NCI-H226 (cell line): ENCODE measurements at places on chromosomes 11 and 22.

GRCh38 chr22:37976547-37976946 lies 7.8 kb downstream of the SOX10 start:
- DNase-seq = no peak

DNA sequence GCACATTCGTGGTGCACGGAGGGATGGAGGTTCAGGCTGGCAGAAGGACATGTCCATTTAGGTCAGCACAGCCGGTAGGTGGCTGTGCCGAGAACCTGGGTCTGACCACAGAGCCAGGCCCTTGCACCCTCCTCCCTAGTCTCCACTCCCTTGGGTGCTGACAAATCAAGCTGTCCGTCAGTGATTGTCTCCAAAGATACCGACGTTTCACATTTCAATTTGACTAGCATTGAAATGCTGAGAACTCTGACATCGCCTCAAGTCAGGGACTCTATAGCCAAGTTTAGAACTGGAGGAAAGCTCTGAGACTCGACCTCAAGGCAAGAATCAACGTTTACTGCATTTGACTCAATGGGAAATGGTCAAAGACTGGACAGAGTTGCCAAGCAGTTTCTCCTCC lies 1321.1 kb downstream of the TBC1D22A start:
- no peak for DNase-seq

- no peak for DNase-seq
These were observed 19.2 kb upstream of the TH start for GRCh38 chr11:2190657-2191471.

DNA sequence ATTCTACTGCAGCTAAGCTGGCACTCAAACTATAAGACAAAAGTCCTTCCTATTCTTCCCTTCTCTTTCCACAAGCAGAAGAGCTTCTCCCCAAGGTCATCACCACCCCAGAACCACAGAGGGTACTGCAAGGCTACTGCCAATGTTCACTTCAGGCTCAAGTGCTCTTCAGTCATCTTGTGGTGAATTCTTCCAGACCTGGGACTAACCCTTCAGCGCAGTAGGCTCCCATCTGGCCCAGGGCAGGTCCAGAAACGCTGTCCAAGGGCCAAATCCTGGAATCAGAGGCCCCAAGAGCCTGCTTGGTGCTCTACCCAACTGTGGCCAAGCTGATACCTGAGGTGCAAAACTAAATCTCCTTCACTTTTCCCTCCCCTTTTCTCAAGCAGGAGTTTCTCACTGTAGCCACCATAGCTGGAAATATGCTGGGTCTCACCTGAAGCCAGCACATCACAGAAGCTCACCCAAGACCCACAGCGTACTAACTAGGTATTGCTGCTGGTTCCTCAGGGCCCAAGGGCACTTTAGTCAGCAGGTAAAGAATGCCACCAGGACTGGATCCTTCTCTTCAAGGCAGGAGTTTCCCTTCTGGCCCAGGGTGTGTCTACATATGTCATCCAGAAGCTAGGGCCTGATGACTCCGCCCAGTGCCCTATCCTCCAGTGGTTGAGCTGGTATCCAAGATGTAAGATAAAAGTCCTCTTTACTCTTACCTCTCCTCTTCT lies 27.8 kb downstream of the FCHSD2 start:
- no peak for DNase-seq

DNA sequence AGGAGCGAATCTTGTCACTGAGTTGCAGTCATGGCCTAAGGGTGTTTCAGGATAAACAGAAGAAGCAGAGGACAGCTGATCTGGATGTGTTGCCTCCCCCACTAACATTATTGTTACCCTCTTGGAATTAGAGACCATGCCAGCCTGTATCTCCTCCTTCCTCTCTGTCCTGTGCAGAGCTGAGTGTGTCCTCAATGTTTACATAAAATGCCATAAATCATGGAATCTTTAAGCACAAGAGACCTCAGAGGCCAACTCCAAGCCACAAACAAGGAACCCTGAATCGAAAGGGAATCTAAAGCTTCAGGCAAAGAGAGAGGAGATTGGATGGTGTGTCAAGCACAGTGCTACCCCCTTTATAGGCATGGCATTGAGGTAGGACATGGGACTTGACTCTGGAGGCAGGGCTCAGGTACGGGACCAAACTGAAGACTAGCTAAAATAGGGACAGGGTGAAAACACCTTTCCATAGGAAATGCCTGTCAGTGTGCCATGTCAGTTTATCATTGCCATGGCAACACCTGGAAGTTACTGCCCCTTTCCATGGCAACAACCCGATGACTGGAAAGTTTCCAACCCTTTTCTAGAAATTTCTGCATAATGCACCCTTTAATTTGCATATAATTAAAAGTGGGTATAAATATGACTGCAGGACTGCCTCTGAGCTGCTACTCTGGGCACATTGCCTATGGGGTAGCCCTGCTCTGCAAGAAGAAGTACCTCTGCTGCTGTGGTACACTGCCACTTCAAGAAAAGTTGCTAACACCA lies 489.7 kb downstream of the MIAT start:
- DNase-seq = no peak

- no peak for DNase-seq
These were observed 95.2 kb upstream of the LDLRAD3 start for GRCh38 chr11:35848616-35849015.

DNA sequence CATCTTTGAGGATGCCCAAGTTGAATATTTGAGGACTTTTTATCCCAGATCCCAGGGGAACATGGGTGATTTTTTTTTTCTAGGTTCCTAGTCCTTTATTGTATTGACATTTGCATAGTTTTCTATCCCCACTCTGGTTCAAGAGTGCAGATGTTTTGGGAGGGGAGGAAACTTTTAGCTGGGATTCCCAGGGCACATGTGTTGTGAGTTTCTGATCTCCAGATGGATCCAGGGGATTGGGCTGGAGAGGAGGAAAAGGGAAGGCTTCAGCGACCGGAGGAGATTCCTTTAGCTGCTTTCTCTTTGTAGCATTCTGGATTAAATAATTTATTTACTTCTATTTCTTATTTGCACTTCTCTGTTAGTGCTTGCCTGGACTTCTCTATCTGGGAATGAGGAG lies 14.7 kb upstream of the SORL1-AS1 start:
- no peak for DNase-seq

- DNase-seq = no peak
These were observed 35.6 kb downstream of the ARL14EP start for GRCh38 chr11:30358536-30358935.

DNA sequence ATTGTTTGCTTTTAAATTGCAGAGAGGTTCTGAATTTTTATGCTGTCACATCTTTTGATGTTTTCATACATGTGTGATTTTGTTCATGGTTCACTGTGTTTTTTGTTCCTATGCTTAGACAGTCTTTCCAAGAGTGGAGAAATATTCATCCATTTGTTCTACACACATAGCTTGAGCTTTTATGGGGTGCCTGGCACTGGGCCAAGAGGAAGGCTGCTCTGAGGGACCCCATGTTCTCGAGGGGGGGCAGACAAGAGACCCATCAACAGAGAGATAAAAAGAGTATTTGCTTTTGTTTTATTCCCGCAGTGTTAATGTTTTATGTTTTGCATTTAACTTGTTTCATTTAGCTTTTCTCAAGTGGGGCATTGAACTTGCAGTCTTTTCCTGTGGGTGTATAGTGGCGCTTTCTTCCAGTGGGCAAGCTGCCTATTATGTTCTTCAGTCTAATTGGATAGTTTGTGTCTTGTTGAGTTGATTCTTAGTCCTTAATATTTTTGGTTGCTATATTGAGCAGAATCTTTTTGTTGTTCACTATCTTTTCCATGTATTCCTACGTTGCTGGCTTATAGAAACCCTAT lies 57.7 kb downstream of the CABIN1 start:
- no peak for DNase-seq

DNA sequence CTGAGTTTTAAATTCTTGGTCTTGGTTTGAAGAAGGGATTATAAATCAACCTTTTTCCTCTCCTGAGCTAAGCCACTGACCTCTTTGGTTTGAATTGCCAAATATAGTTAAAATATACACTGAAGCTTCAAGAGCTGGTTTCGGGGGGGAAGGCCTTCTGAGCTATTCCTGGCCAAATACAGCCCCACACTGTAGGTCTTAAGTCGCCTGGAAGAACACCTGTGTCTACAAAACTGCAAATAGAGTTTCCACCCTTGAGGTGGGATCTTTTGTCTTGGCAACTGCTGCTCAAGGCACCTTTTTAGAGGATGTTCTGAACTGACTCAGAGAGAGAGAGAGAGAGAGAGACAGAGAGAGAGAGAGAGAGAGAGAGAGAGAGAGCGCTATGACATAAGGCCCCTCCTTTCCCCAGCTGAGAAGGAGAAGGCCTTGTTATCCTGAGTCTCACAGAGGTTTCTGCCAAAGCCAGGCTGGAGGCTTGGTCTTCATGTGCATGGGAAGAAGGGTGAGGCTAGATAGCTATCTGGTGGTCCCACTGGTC lies 5.5 kb downstream of the ADM start:
- peak; percentile 36 for DNase-seq

DNA sequence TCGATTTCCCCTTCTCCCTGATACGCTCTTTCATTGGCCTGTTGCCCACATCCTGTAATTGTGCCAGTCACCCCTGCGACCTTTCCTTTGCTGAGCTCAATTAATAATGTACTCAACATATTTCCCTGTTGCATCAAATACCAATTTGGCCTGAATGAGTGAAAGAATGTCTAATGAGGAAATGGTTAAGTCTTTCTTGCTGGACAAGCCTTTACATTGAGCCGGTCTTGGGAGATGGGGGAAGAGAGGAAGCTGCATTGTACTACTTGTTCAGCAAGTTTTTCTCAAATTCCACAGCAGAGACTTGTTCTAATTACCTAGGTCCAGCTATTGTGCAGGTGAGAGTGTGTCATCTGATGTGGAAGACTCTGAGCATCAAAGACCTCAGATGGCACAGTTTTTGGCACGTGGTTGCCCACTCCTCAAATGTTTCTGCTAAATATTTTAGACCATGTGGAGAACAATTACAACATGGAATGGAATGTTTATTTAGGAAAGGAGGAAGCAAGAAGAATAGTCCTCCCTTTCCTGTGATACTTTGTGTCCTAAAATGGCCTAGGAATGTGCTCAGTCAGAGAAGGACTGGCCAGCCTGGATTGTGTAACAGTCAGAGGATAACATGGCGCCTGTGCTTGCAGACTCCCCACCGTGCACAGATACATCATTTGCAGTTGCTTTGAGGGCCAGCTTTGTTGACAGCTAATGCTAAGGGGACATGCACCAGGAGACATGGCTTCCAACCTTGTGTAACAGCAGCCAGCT lies 129.5 kb upstream of the E2F8 start:
- peak; percentile 24 for DNase-seq

DNA sequence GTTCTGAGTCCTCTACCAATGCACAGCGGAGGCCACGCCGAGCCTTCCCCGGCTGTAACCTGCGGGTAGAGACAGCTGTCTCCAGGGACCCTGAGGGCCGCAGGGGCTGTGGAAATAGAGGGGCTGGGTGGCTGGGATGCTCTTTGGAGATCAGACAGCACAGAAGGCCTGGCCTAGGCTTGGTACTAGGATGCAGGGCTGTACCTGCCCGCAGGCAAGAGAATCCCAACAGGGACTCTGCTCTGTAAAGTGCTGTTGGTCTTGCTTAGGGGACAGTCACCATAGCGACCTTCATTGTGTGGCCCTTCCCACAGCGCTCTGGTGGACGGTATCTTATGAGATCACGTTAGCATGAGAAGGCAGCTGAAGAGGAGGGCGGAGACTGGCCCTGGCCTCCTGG lies 11.3 kb upstream of the KCNJ5 start:
- DNase-seq = no peak

- DNase-seq = no peak
These were observed 15.1 kb downstream of the SCGB1A1 start for GRCh38 chr11:62433904-62434276.

DNA sequence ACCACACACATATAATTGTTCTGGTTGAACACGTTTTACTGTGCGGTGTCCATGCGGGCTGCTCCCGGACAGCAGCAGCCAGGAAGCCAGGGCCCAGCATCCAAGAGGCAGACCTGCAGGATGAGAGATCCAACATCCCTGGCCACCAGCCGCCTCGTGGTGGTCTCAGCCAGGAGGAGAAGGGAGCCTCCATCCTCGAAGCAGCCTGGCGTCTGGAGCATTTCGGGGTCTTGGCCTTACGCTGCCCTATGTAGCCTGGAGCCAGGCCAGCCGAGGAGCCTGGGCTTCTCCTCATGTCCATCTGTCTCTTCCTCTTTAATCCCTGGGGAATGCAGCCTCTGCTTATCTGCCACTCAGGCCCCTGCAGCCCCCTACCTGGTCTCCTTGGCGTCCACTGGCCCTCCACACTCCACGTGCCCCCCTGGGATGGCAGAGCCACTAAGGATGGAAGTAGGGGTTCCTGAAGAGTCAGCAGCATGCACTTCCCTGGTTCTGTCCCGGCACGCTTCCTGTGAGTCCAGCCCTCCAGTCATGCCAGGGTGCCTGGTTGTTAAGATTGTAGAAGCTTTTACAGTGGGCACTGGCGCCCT lies 253.2 kb downstream of the TBC1D22A start:
- DNase-seq = no peak

GRCh38 chr22:43880541-43880991 lies 11.2 kb downstream of the PNPLA5 start:
- DNase-seq = no peak

DNA sequence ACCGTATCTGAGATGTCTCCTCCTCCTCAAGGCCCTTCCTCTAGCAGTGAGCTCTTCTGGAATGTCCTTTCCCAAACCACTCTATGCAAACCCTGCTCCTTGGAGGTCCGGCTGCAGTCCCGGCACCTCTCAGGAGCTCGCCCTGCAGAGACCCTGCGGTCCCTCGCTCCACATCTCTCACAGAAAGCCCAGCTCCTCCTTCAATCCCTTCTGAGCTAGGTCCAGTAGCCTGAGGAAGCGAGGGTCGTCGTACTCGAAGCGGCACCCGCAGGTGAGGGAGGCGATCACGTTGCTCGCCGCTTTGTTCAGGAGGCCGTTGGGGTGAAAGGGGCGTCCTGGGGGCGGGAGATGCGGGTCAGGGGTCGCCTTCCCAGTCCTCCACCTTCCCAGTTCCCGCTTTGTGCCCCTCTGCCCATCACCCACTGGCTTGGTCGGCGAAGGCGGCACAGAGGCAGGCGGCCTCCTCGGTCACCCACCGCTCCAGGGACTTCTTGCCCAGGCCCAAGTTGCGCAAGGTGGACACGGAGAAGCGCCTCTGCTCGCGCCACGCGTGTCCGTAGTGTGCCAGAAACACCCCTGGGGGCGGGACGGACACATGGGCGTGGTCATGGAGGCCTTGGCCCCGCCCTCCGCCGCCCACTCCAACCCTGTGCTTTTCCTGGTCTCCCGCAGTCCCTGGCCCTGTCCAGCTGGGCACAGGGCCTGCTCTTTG lies 21.5 kb upstream of the CYP2D6 start:
- DNase-seq = no peak

DNA sequence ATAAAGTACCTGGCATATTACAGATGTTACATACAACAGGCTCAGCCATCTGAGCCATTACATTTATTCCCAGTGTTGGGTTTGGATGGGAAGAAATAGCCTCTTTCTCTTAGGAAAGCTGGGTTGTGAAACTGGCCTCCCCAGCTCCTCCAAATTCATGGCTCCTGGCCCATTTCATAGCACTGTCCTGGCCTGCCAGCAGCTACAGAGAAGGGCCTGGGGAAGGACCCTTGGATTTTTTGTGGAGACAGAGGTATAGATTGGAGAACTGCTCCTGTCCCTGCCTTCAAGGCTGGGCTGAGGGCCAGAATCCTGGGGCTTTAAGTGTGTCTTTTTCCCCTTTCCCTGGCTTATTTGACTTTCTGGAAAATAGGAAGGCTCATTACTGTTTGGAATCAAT lies 18.0 kb downstream of the PKNOX2 start:
- DNase-seq = no peak
